ENCODE measurements at places on chromosomes 1 and 21. TPM values are rescaled to one million over a fixed set of nuclear protein-coding genes. Genes with fewer than 3 reads are reported as not detected.

Gene OR6N1
- total RNA-seq, result not detected

DNA sequence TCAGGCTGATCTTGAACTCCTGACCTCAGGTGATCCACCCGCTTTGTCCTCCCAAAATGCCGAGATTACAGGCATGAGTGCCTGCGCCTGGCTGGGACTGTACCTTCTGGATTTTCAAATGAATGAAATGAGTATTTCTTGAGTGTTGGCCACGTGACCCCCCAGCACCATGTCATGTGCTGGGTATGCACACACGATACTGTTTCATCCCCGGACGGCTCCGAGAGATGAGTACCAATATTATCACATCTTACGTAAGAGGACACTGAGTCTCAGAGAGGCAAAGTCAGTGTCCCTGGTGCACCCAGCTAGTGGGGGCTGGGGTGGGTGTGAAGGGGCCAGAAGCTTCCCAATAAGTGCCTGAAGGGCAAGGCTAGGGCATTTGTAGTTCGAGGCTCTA is 780 bp upstream of the CROCC start:
- H3K27ac ChIP-seq, result no peak overlapping the region
- H3K4me1 ChIP-seq, result peaks cover 51% of the 10 kb centered on the region
- no peaks in the 10 kb centered on the region for H3K27me3 ChIP-seq
- H3K4me3 ChIP-seq, result peak overlapping the region; percentile 49

DNA sequence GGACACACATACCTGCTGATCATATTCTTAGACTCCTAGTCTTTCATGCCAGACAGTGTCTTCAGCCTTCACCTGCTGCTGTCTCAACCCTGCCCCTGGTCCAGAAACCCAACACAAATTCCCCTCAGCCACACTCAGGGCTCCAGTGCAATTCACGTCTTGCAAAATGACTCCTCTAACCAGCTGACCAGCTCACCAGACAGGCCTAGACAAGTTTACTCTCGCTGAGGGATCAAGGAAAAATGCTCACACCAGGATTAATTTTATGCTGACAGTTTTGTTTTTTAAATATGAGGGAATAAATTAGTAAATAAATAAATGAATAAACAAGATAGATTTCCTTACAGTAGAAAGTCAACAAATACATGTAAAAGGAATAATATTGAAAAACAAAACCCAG is 28.5 kb downstream of the CCDC185 start:
- H3K4me3 ChIP-seq, result no peak overlapping the region
- no peak for DNase-seq
- peaks cover 6% of the 10 kb centered on the region for H3K27me3 ChIP-seq
- no peaks in the 10 kb centered on the region for H3K36me3 ChIP-seq
- no peaks in the 10 kb centered on the region for H3K4me1 ChIP-seq

GRCh38 chr1:210235363-210236053 is 2.9 kb downstream of the SERTAD4 start:
- no peak overlapping the region for H3K27ac ChIP-seq
- peaks cover 43% of the 10 kb centered on the region for H3K27me3 ChIP-seq
- peaks cover under 1% of the 10 kb centered on the region for H3K36me3 ChIP-seq
- H3K4me1 ChIP-seq, result peaks cover 12% of the 10 kb centered on the region

DNA sequence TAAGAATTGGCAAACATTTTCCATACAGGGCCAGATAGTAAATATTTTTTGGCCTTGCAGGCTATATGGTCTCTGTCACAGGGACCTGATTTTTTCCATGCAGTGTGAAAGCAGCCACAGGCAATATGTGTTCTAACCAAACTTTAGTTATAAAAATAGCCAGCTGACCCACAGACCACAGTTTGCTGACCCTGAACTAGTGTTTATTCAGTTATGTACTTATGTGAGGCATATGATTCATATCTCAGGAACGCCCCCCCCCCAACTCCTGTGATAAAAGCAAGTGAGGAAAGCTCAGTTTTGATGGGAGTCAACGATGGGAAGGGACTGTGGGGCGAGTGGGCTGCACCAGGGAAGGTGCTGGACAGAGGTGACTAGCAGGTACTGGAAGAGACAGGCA is 80.1 kb downstream of the HMGB4 start:
- H3K4me3 ChIP-seq, result no peak overlapping the region
- no peak overlapping the region for H3K27ac ChIP-seq
- DNase-seq, result no peak

GRCh38 chr1:241532162-241532531 is at the start of gene KMO:
KMO (plus strand) TSS chr1:241532378; CDS start chr1:241532445, 67 bp downstream.
- peak; percentile 2 for DNase-seq
- H3K27ac ChIP-seq, result peak within 1 kb of the TSS; percentile 79

Gene SLC25A33
- total RNA-seq, result 4.3 TPM

- no peaks in the 10 kb centered on the region for H3K36me3 ChIP-seq
- no peak overlapping the region for H3K27ac ChIP-seq
- no peaks in the 10 kb centered on the region for H3K27me3 ChIP-seq
- no peak overlapping the region for H3K4me3 ChIP-seq
Observed at GRCh38 chr1:230746617-230747016, 571 bp upstream of the CAPN9 start.
